NT2/D1 (cell line): ENCODE measurements at places on chromosomes 16 and 17.

- DNase-seq = no peak
These were observed 613.5 kb downstream of the RBFOX1 start for GRCh38 chr16:7946142-7946541.

DNA sequence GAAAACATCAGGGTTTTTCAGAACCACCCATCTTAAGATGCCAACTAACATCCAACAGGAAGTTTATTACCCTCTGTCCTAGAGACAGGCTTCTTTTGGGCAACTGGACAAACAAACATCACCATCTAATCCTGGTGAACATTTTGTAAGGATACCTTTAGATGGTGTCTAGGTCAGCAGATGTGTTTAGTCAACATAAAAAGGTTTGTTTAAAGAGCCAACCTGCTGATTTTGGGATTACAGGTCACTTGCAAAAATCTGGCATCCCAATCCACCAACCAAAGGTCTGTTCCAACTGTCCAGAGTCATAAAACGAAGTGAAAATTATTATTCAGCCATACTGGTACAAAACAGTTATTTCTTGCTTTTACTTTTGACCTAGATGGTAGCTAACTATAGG lies 145.2 kb upstream of the C17orf78 start:
- no peak for DNase-seq

GRCh38 chr16:49373504-49373903 lies at the start of gene C16orf78:
Gene C16orf78 (plus strand): TSS chr16:49373804. CDS start chr16:49373940, 136 bp downstream.
- no peak for DNase-seq

- DNase-seq = no peak
These were observed 86.5 kb downstream of the ABCA8 start for GRCh38 chr17:68868708-68869107.

DNA sequence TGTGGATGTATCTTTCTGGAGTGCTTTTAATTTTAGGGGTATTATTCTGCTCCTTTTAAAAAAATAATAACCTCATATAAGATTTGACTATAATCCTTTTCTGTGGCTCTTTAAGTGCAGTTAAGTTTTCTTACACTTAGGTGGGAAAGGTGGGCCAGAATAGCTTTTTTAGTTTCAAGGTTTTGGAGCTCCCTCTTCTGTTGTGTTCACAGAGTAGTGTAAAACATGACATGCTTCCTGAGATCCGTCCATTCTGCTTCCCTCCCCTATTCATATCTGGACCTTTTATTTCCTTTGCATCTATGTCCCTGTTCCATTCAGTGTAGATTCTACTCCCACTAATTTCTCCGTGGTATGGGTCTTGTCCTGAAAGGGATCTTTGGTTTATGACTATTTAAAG lies 12.8 kb downstream of the LRRC36 start:
- DNase-seq = no peak

DNA sequence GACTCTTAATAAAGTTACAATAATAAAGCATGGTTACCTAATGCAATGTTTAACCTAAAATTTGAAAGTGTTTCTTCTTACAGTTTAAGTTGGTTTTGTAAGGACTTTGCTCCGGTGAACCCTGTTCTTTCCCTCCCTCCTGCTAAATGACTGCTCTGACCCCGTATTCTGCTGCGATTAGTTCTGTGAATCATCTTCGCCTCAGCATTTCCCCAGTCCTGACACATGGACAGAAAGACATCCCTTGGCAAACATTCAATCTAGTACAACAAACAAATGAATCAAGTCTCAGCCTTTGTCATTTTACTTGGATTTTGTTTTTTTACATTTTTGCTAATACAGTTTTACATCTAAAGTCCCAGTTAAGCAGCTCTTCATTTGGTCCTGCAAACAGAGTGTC lies 15.4 kb downstream of the KCNJ2 start:
- DNase-seq = no peak

DNA sequence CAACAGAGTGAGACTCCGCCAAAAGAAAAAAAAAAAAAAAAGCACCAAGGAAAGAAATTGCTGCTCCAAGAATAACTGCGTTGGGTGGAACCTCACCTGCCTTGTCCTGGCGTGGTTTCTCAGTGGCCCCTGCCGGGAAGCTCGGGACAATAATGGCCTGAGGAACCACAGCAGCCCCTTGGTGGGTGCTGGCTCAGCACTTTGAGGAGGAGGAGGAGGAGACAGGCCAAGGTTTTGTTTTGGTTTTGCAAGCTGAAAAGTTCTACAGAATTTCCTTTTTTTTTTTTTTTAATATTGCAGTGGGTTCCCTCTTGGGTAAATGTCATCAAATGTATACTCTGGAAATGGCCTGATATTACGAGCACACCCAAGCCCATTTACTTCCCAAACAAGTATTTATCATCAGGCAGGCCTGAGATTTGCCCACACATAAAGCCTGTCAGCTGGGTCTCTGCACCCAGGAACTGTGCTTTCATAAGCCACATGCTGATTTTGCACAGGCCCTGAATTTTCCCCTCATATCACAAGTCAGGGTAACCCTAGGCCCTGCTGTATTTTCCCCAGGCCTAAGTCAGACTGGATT lies 78.3 kb downstream of the SOCS1 start:
- DNase-seq = no peak
